ENCODE measurements at places on chromosomes 6 and 20.

DNA sequence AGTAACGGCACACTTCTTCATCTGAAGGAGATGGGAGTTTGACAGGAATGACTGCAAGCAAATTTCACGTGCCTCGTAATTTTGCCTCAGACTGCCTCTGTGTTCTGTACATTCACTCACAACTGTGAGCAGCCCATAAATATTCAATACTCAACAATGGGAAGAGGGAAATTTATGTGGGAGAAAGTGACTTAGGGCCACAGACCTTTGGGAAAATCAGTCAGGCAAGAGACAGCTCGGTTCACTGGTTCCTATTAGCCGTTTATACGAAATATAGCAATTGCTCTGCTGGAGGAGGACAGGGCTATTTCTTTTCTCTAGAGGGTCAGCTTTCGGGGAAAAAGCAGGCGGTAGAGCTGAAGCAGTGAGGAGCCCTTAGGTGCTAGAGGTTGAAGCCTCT lies 28.0 kb downstream of the OPN5 start:
- no peak for DNase-seq

DNA sequence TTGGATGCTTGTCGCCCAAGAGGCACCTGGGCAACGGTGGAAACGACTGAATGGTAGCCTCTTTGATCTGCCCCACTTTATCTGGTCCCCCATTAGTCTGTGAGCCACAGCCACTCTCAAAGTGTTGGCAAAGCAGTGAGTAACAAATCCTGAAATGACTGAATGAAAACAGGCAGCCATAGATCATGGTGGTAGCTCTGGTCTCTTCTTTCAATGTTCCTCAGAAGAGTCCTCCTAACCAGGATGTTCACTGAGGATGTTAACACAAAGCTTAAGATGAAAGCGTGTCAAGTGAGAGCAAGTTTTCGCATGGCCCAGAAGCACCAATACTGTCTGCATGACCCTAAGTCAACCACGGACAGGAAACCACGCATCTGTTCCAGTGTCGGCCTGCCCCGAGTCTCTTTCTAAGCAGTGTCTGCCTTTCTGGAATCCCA lies 107.3 kb downstream of the IRF4 start:
- DNase-seq: no peak

DNA sequence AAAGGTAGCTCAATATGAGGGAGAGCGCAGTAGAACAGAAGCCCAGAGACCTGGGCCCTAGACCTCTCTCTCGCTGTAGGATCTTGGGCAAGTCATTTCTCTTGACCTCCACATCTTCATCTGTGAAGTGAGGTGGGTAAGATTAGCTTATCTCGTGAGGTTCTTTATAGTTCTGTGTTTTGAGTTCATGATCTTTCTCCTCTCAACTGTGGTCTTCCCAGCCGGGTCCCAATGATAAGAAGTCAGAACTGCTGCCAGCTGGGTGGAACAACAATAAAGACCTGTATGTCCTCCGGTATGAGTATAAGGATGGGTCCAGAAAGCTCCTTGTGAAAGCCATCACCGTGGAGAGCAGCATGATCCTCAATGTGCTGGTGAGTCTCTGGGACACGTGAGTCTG lies 6.9 kb downstream of the PSMF1 start:
- no peak for DNase-seq

DNA sequence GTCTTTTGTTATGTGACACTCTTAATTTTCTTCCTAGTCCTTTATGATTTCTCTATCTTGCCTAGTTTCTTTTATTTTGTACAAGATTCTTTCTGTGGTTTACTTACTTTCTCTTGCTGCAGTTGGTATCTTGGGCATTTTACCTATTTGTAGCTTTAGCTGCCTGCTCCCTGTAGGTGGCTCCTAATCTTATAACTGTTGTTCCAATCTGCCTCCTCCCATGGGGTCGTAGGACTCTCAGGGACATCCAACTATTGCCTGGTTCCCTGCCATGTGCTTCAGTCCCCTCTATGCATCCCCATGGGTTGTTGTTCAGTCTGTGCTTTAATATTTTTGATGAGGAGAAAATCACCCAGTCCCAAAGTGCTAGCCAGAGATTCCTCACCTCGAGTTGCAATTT lies 31.4 kb downstream of the RIN2 start:
- DNase-seq: no peak

DNA sequence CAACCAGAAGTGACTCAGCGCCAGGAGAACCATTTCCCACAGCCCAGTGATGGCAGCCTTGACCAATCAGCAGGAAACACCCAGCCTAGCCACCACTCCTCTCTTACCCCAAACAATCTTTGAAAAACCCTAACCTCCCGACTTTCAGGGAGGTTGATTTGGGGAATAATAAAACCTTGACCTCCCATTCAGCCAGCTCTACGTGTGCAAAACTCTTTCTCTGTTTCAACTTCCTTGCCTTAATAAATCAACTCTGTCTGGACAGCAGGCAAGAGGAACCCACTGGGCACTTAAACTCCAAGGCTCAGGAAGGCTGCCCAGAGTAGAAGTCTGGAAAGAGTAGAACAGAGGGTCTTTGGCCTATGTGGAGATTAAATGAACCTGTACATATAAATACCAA lies 35.0 kb downstream of the SERPINB1 start:
- DNase-seq: no peak

DNA sequence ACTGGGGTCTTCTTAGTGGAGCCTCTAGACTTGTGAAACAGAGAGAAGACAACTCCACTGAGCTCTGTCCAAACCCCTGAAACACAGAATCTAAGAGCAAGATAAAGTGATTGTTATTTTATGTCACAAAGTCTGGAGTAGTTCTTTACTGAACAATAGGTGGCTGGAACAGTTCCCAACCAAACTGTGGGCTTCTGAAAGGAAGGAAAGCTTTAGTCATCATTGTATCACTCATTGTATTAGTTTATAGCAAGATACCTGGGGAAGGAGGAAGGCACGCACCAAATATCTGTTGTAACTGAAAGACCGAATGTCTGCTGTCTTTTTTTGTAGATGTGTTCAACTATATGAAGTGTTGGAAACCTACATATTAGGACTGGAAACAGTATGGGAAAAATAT lies 284.9 kb upstream of the TBX18 start:
- no peak for DNase-seq

GRCh38 chr6:118171852-118172251 lies 264.8 kb downstream of the SLC35F1 start:
- DNase-seq: no peak

- no peak for DNase-seq
These were observed 185.7 kb upstream of the MARCKS start for GRCh38 chr6:113671421-113671820.

DNA sequence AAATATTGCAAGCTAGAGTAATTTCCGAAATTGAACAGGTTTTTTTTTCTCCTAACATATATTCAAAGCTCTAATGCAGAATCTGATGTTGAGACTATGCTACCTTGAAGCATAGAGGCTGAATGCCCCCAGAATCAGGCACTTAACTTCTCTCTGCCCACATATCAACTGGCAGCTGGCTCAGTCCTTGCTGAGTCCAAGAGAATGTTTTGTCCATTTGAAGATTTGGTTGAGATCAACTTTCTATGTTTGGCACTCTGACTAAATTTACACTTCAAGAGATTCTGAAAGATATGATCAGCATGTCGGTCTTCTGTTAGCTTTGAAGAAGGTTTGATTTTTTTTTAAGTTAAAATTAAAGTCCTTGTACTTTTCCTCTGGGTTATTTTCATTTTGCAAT lies 1298.1 kb downstream of the EPHA7 start:
- DNase-seq: no peak

DNA sequence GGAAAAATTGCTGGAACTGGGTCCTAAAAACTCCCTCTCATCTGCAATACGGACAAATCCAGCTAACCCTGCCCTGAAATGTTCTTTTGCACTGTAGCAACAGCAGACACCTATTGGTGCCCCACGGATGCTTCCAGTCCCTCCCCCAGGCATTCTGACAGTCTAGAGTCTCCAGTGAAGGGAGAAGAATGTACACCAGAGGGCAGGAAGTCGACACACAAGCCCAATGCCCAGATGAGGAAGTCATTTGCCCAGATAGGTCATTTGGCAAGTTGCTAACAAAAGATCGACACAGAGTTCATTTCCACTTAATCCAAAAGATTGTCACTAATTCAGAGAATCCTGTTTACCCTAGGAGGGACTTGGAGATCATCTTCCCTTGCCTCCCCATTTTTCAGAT lies 293.0 kb upstream of the PRDM1 start:
- DNase-seq: peak; percentile 54

Measured in large intestine (tissue), 12 donors.